ENCODE measurements at places on chromosomes 5 and 9.

GRCh38 chr5:150764530-150764929 lies 5.7 kb upstream of the DCTN4 start:
- DNase-seq, result no peak

GRCh38 chr9:96177005-96177718 lies 124.8 kb downstream of the HSD17B3 start:
- no peak for DNase-seq

DNA sequence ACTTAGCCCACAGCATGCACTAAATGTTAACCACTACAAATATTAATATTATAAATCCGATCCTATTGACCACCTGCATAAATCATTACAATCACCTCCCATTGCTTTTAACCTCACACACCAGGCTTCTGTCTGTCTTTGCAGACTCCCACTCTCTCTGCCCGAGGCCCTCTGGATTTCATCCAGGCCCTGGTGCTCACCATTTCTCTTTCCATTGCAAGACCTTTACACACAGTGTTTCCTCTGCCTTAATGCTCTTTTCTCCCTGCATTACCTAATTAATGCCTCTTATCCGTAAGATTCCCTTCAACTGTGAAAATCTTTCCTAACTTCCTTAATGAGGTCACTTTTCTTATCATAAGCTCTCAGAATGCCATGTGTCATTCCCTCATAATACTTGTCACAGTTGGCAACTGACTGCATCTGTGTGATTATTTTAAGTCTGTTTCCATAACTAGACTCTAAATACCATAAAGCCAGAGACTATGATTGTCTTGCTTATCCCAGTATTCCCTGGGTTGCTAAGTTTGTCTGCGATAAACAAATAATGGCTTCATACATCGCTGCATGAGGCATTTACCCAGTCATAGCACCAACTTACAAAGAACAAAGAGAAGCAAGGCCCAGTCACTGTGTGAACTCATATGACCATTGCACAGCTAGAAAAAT lies 155.1 kb downstream of the CCDC192 start:
- DNase-seq, result no peak

DNA sequence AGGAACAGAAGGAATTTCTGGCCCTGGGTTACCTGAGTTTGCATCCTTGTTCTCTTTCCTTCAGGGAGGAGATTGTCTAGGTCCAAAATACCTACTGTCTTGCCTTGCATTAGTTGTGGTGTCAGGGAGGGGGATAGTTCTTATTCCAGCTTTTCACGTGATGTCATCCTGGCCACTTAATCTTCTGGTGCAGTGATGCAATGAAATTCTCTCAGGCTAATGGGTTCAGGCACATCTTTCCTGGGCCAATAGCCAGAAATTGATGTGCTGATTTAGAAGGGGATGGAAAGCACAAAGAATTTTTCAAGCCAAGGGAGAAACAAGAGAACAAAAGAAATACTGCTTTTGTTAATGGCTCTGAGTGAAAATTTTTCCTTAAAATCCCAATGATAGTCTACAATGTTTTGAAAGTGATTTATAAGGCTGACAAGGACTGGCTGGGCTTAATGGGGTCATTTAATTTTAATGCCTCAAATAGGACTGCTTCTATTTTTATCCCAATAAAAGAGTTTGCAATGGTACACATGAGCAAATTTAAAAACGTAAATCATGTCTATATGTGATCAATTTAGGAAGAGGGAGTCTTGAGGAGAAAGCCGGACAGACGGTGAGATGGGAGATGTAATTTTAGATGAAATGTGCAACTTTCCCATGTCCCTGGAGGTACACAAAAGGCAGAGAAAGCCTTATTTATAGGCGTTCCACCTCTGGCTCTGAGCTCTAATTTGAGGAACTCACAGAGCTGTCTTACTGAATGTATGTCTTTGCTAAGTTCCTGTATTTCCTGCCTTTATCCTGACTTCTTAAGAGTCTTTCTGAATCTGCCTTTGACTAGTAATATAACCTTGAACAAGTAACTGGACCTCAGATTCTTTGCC lies 89.3 kb upstream of the SV2C start:
- DNase-seq, result no peak

- DNase-seq, result no peak
These were observed 264.8 kb upstream of the TRIM32 start for GRCh38 chr9:116422119-116422979.

DNA sequence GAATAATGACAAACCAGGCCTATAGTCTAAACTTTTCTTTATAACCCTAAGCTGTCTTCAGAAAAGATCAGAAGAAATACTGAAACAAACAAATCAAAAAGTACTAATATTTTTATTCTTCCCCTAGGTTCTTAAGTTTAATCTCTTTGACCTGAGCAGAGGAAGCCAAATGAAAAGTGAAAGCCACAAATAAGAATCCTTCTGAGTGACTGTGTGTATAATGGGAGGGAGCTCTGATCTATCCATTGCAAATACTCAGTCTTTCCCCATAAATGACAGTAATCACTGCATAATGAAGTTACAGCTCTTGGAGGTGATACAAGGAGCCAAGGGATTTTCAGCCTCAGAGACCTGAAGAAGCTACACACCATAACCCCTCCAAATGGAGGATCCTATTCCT lies 126.9 kb upstream of the ATP10B start:
- no peak for DNase-seq

DNA sequence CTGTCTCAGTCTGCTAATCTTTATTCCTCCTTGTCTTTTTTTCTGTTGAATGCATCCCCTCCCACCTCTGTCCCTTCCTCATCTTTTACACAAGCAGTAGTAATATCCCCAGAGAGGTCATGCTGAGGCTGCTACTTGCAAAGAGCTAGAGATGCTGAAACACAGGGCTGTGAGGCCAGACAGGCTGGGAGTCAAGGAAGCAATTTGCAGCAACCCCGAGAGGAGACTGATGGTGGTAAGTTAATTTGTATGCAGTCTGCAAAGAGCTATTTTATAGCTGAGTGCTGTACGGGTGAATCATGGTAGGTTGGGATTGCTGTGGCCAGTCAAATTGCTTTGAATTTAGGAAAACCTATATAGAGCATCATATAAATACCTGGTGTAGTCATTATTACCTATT lies 90.2 kb upstream of the SLC24A2 start:
- DNase-seq, result no peak

DNA sequence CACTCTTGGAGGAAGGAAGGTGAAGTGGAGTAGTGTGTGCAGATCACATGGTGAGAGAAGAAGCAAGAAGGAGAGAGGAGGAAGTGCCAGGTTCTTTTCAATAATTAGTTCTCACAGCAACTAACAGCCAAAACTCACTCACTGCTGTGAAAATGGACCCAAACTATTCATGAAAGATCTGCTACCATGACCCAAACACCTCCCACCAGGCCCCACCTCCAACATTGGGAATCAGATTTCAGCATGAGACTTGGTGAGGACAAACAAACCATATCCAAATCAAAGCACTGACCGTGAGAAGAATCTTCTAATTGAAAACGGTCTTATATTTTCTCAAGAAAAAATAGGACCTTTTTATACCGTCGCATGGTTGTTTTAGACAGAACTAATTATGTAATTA lies 468.7 kb upstream of the TYRP1 start:
- DNase-seq, result no peak

DNA sequence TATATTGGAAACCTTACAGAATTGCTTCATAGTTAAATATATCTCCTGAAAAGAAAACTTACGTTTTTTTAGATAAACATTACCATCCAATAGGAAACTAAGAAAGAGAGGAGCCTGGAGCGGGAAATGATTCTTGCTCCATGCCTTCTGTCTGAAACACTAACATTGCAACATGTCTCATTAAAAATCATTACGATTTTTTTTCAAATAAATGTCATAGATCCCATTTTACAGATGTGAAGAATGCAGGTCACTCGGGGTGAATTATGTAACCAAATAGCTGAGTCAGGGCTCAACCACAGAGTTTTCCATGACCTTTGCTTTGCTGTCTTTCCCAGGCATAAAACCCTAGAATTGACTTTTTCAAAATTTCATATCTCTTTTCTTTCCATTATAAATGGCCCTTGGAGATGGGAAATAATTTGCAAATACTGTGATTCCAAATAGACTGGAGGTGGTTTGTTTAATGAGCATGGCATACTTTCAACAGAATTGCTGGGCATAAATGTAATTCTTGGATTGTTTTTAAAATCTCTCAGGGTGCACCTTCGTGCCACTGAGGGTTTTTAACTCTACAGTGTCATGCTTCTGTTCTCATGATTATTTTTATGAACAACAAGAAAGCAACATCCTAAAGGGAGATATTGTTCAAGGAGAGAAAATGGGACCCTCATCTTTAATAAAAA lies 302.8 kb downstream of the EBF1 start:
- DNase-seq, result no peak

DNA sequence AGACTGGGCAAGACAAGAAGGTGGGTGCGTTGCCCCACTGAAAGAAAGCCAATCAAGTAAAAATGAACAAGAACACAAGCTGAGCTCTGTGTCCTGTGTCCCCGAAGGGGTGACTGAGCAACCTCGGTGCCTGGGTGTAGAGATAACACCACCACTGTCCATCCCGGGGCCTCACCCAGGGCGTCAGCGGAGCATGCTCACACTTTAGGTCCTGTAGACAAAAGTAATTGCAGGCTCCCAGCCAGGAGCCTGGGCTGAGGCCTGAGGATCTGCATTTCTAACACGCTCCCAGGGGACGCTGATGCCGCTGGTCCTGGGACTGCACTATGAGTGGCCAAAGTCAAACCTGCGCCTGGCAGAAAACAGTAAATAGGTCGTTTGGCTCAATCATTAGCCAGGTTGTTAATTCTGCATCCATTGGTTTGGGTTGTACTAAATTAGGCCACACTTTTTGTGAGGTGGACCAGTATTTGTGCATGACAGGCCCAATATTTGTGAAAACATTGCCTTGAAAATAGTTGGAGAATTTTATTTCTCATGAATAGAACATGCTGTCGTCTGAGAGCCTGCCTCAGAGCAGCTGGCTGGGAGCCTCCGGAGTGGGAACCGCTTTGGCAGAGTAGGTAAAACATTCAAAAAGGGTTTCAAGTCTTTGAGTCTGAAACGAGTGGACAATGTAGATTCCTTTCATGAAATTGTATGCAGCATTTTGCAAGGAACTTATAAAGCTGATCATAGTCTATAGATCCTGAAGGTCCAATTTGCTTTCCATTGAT lies 38.3 kb downstream of the ANKRD33B start:
- DNase-seq, result no peak

- DNase-seq, result no peak
These were observed 9.3 kb upstream of the CCL21 start for GRCh38 chr9:34719021-34719768.

- DNase-seq, result peak; percentile 24
These were observed 87.0 kb downstream of the ZNF618 start for GRCh38 chr9:113963017-113963620.

GRCh38 chr9:18442629-18443491 lies 31.1 kb upstream of the ADAMTSL1 start:
- peak; percentile 43 for DNase-seq

DNA sequence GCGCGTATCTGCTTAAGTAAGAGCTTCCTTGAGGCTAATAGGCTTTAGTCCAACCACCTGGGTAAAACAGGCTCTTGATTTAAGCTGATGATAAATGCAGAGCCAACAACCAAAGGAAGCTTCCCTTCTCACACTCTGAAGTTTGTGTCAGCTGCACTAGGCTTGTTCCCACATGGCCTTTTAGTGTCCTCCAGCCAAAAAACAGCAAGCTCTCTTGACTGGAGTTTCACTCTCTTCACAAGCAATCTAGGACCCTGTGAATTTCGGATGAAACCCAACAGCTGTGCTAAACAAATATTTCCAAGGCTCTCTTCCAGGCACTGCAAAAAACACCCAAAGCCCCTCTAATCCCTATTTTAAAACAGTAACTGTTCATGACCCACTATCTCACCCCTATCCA lies 63.9 kb downstream of the SAXO1 start:
- no peak for DNase-seq

DNA sequence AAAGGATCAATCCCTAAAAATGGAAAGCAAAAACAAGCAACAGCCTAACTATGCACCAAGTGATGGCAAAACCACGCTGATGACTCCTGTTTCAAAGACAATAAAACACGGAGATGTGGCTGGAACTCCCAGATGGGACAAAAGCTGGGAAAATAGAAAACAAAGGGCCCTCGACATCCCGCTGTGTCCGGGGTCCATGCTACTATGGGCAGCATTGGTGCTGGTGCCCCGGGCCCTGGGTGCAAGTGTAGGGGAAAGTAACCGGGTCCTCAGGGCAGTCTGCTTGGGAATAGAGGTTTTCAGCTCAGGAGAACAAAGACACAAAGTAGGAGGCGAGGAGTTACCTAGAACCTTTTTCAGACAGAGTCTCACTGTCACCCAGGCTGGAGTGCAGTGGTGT lies 46.1 kb downstream of the MRPL36 start:
- no peak for DNase-seq

GRCh38 chr9:35108946-35109575 lies 6.1 kb upstream of the STOML2 start:
- DNase-seq, result no peak

GRCh38 chr9:120436446-120436845 lies 143.5 kb downstream of the CDK5RAP2 start:
- DNase-seq, result no peak

GRCh38 chr5:4881366-4882002 lies 258.6 kb upstream of the ADAMTS16 start:
- no peak for DNase-seq

- DNase-seq, result no peak
These were observed 65.8 kb downstream of the MTX3 start for GRCh38 chr5:79924936-79925893.

GRCh38 chr5:51968756-51969155 lies 585.5 kb downstream of the ISL1 start:
- no peak for DNase-seq

- DNase-seq, result no peak
These were observed 12.7 kb upstream of the ZCCHC7 start for GRCh38 chr9:37107701-37108100.

- DNase-seq, result no peak
These were observed 15.0 kb downstream of the GLRA1 start for GRCh38 chr5:151909628-151910027.

- no peak for DNase-seq
These were observed 99.2 kb downstream of the SH3TC2 start for GRCh38 chr5:148963664-148964063.

DNA sequence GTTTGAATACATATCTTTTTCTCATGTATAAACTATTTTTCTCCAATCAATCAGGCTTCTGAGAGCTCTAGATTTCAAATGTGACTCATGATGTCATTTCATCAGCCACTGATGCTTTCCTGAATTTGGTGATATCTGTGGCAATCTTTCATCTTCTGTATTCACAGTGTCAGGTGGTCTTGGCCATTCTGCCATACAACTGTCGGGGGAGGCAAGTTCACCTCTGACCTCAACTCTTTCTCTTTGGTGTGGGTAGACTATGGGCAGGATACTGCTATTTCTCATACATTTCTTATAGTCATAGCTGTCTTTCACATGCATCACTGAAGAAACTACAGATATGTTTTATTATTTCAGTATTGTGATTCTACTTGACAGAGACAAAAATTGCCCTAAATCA lies 414.1 kb upstream of the MEF2C start:
- DNase-seq, result no peak

- peak; percentile 49 for DNase-seq
These were observed 58.8 kb downstream of the MTRR start for GRCh38 chr5:7927466-7928375.

- DNase-seq, result no peak
These were observed 586.0 kb downstream of the CCDC171 start for GRCh38 chr9:16138561-16139491.

Measured in NCI-H1105 (cell line).